ENCODE measurements at places on chromosomes 6 and 20.

DNA sequence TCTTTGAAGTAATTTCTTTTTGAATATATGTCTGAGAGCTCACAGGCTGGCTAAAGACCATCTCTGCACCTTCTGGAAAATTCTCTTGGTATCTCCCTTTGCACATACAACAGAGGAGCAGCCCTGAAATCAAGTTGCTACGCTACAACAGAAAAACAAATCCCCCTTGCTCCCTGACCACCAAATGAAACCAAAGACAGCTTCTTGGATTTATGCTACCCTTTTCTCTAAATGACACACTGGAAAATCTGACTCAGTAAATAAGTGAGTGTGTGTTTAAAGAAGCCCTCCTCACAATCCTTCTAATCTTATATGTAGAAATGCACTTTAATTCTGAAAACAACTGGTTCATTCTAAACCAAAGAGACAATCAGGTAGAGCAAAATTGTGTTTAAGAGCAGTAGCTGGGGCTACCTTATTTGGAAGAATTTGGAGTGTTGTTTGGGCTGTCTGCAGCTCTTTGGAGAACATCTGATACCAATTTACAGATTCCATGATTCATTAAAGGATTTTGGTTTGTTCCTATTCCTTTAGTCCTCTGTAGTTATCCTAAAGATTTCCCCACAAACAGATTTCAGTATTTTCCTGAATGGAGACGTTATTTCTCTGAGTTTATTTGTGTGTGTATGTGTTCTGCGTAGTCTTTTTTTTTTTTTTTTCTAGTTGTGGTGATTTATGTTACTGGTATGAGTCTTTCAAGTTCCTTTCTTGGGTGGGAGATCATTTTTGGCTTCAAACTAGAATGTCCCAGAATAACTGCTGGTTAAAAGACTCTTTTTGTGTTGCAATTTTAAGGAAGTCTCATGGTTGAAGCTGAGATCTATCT is 36.4 kb upstream of the UTRN start:
- DNase-seq: no peak

DNA sequence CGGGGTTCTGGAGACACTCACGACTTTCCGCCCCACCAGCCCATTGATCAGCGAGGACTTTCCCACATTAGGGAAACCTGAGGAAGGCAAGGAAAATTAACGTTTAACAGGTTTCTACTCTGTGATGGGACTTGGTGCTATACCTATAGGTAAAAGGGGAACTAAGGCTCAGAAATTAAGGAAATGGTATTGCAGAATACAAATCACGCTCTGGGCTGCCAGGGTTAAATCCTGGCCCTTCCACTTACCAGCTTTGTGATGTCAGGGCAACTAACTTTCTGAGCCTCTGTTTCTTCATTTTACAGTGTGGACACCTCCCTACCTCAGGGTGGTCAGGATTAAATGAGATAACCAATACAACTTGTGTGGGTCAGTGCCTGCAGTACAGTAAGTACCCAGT is 8.8 kb downstream of the GNL1 start:
- peak; percentile 25 for DNase-seq

GRCh38 chr20:1815502-1816085 is 79.6 kb upstream of the SIRPA start:
- DNase-seq: no peak

- DNase-seq: no peak
These were observed 3.0 kb upstream of the GRM4 start for GRCh38 chr6:34148631-34149451.

GRCh38 chr6:158391276-158391675 is 79.0 kb downstream of the TULP4 start:
- no peak for DNase-seq

GRCh38 chr6:168632694-168633093 is 191.7 kb downstream of the SMOC2 start:
- DNase-seq: no peak

GRCh38 chr6:11393713-11394627 is 143.6 kb upstream of the TMEM170B start:
- DNase-seq: no peak

DNA sequence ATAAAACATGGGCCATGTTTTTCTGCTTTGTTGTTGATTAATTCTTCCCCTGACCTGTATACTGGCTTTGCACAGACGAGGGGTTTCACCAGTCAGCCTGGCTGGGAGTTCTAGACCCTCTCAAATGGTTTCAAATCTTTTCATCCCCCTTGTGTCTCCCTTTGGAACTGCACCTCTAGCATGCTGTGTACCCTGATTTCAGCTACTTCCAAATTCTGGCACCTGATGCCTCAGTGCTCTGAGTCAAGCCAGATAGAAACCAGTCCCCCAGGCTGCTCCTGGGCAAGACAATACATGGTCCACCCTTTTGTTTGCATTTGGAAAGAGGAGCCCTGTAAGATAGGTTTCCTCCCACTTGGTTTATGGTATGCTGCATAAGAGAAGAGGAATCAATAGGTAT is 290.2 kb downstream of the BTBD3 start:
- no peak for DNase-seq

GRCh38 chr20:62326559-62326958 is 23.8 kb downstream of the ADRM1 start:
- no peak for DNase-seq

DNA sequence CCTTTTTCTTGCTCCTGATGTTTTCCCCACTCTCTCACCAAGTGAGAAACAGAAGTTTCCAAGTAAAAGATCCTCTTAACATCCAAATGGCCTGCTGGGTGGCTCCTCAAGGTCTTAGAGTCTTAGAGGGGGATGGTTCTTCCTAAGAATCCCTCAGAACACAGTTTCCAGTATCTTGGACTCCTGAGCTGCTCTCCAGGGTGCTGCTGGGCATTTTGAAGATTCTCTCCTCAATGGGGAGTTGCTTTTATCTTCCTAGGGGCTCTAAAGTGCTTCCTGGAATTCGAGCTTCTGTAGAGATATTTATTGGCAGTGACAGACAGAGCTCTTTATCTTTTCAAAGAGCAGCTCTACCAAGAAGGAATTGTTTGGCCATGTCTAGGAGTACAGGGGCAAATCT is 70.8 kb upstream of the SLC35B3 start:
- DNase-seq: no peak

Measured in GF-D8 (cell line).